ENCODE measurements at places on chromosomes 2 and 18.

GRCh38 chr2:241286348-241287090 is 29.0 kb downstream of the HDLBP start:
- no peak for DNase-seq

- DNase-seq, result no peak
These were observed 104.7 kb downstream of the TSN start for GRCh38 chr2:121860033-121860757.

GRCh38 chr18:61719671-61720070 is 173.1 kb downstream of the RNF152 start:
- DNase-seq, result no peak

- no peak for DNase-seq
These were observed 11.5 kb upstream of the PPP4R3B start for GRCh38 chr2:55628931-55629330.

- no peak for DNase-seq
These were observed 41.8 kb downstream of the ACSL3 start for GRCh38 chr2:222902660-222903059.

DNA sequence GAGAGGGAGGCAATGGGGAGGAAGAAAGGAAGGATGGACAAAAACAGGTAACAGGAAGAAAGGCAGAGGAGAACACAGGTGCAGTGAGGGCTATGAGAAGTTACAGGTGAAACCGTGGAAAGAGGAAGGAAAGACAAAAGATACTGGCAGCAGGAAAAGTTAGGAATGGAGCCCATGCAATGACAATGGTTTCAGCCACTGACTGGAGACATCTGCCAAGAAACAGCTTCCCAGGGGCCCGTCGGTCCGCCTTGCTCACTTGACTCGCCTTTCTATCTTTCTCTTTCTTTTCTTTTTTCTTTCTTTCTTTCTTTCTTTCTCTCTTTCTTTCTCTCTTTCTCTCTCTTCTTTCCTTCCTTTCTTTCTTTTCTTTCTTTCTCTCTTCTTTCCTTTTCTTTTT is 37.5 kb downstream of the ST8SIA5 start:
- DNase-seq, result no peak

DNA sequence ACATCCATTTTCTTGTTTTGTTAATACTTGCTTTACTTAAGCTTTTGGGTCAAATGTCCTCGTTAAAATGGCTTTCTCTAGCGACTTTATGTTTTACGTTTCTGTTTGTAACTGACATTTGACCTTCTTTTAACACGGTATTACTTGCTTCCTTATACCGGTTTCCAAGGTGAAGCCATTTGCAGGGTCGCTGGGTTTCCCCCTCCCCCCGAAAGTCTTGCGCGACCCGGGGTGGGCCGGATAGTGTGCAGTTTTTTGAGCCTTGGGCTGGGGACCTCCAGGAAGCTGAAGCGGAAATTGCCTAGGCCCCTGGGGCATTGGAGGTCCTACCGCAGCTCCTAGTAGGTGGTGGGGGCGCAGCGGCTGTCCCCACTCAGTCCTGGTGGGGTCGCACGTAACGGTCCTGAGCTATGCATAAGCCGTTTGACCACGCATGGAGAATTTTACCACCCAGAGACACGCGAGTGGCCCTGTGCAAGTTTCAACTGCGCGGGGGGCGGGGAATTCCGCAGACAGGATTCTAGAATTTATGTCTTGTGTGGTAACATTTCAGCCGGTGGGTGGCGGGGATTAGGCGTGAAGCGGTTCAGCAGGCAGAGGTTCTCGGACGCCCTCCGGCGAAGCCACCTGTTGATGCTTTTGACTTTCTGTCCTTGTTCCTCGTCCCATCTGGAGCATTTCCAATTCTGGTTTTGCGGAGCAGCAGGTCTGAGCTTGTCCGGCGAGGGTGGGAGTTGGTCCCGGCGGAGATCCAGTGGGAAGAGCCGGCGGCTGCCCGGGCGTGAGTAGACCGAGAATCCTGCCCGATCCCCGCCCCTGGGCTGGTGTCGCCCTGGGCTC is 2.4 kb downstream of the CFLAR start:
- DNase-seq, result peak; percentile 80

GRCh38 chr2:5618271-5618670 is 73.9 kb upstream of the SOX11 start:
- no peak for DNase-seq

- no peak for DNase-seq
These were observed 323.1 kb downstream of the TMX3 start for GRCh38 chr18:68391801-68392200.

- DNase-seq, result no peak
These were observed 33.6 kb downstream of the NCAPH start for GRCh38 chr2:96369186-96369585.

DNA sequence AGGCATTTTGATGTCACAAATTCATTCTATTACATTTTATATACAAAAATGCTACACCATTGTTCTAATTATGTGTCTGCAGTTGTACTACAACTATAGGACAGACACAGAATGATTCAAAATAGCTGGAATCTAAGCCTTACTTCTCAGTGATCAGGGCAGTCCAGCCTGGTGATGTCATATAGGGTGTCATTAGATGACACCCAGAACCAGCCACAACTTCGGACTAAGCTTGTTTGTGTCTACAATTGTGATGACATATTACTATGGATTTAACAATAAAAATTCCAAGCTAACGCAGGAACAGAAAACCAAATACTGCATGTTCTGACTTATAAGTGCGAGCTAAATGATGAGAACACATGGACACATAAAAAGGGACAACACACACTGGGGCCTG is 31.0 kb downstream of the M1AP start:
- DNase-seq, result no peak

DNA sequence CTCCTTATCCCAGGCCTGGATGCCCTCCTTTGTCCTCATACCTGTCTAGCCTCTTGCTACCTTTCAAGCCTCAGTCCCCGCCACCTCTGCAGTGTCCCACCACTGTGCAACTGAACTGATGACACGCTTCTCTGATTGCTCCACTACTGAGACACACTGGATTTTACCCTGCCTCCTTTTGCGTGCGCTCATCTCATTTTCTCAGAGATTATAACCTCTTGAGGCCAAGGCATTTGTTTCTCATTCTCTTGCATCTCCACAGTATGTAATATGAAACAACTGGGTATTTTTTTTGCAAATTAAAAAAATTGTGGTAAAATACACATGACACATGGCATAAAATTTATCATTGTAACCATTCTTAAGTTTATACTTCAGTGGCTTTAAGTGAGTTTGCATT is 95.4 kb downstream of the PRKCE start:
- DNase-seq, result no peak

DNA sequence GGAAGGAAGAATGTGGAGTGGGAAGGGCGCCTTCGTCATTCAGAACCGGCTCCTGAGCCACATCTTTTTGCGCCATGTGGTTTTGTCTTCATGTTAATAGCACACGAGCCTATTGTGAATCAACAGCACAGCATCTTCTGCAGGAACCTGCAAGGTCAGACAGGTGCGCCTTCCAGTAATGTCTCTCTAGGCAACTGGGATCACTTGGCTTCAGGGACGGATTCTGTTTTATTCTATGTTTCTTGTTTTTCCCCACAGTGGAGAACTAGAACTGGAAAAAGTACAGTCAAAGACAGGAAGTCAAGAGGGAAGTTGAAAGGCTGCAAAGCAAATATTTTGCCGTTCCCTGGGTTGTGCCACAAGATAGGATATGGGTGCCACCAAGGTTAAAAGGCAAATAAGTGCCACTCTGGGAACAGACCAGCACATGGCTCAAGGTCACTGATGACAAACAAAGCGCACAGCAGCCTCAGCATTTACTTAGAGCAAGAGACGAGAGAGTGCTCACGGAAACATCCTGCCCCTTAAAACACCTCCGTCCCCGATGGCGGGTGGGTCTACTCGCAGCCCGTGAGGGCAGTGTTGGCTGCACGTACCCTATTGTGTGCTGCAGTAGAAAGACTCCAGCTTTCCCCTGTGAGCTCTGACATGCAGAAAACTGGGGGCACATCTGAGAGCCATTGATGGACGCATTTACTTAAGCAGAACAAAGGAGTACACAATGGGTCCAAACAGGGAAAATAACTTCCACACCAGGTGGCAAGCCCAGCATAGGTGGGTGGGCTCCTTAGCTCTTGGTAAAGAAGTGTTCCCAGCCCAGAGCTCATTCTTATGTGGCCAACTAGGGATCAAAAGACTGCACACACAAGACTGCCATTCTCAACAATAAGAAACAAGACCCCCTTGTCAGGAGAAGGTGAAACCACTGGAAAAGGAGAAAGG is 107.2 kb upstream of the PARD3B start:
- no peak for DNase-seq

GRCh38 chr2:120018549-120018948 is 5.7 kb downstream of the EPB41L5 start:
- DNase-seq, result no peak

- no peak for DNase-seq
These were observed 49.7 kb upstream of the ZNF516 start for GRCh38 chr18:76544511-76545345.

- peak; percentile 25 for DNase-seq
These were observed 5.8 kb upstream of the MRPL33 start for GRCh38 chr2:27765621-27766286.

DNA sequence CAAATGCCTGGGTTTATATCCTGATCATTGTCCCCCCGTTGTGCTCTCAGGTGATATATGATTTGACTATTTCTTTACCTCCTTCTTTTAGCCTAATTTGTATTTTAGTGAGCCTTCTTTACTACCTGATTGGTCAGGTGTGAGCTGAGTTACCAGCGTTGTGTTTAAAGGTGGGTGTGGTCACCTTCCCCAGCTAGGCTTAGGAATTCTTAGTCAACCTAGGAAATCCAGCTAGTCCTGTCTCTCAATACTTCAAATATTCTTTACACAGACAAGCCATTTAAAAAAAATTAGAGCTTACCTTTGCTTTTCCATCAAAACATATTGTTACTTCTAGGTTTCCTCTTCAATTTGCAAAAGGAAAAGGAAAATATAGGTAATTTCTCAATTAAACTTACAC is 30.2 kb downstream of the KYNU start:
- no peak for DNase-seq

DNA sequence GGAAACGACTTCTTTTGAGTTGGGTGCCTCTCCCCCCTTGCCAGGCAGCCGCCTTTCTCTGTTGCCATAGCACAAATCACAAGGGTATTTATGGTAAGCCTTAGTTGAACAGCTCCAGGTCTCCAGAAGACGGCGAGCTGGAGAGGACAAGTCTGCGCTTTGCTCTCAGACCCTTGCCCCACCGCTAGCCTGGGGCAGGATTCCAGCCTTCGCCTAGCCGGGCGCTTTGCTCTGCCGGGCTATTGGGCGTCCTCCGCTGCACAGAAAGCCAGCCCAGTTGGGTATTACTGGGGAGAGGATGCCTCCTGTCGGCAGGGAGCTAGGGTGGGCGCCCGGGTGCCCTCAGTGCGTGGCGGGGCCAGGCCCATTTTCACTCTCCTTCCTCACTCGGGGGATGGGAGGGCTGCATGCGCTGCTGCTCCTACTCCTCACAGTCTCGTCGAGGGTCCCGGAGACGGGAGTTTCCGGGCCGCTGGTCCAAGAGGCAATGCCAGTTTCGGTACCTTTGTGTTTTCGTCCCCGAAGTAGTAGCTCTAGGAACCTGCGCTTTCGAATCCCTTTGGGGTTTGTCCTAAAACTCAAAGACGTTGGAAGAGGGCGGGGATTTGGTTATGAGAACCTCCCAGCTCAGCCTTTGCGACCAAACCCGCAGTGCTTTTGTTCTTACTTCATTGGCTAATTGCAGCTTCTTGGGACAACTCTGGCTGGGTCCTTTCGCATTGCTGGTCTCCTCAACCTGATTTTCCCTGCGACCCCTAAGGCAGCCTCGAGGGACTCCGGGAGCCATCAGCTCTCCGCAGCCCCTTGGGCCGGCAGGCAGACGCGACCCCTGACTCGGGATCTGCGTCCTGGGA is 3.6 kb upstream of the DLX2 start:
- DNase-seq, result no peak

- DNase-seq, result no peak
These were observed 139.6 kb downstream of the SOCS6 start for GRCh38 chr18:70428439-70428838.

DNA sequence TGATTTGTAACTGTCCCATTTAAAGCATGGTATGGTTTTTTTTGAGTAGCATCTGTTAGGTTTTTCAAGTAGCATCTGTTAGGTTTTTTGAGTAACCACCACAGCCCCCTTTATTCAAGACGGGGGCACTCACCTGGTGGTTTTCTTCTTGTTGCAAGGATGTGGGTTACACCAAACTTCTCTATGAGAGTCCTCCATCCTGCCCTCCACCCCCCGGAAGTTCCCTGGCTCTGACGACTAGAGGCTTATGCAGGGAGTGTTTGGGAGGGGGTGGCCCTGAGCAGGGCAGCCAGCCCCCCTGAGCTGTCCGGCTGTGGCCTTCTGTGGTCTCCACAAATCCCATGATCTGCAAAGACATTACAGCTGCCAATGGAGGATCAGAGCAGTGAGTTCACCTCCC is 39.3 kb downstream of the MTCL1 start:
- DNase-seq, result peak; percentile 3

DNA sequence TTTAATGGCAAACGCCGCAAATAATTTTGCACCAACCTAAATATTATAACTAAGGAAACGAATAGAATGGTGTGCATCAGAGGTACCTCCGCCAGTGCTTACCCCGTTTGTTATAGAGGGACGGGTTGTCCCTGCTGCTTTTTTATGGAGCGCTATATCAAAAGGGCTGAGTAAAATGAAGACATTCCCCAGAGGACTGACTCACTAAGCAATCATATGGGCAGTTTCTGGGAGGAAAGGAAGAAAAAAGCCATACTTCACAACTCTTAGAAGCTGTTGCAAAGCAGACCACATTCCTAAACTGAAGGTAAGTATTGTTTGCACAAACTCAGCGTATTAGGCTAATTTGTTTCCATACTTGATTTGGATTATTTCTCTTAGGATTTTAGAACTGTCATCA is 12.9 kb downstream of the ID2 start:
- no peak for DNase-seq

DNA sequence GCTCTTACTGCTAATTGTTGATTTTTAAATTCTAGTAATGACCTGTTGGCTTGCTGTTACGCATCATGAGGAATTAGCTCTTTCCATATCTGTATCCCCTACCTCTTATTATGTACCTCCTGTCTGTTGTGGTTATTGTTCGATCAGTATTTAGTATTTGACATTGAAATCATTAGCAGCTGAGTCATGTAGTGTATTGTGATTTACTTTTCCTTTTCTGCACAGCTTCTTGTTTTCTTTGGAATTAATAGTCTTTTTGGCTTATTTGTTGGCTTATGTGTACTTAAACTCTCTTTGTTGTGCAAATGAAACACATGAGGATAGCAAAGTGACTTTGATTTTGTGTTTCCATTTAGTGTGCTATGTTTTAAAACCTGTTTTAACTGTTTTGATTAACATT is 4.3 kb downstream of the EPB41L5 start:
- DNase-seq, result no peak

DNA sequence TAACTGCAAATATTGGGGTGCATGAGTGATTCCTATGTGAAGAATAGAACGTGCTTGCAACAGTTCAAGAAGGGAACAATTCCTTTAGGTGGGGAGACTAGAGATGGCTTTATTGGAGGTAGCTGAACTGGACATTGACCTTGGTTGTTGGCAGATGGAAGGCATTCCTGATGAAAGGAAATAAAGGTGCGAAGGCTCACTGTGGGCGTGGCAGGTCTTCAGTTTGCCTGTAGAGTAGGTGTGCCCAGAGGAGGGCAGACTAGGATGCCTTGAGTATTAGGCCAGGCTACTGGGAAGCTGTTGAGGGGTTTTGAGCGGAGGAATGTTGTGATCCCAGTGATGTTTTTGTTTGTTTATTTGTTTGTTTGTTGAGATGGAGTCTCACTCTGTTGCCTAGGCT is 2.8 kb downstream of the SPR start:
- DNase-seq, result no peak

All from stimulated activated CD8-positive, alpha-beta memory T cell treated with anti-CD3 and anti-CD28 coated beads, Interleukin-4, amount 100 ng/mL, for 24 hours (primary cell).